ENCODE measurements at places on chromosomes 1 and 21.

GRCh38 chr1:175525222-175525621 lies 218.2 kb downstream of the TNR start:
- DNase-seq = no peak

DNA sequence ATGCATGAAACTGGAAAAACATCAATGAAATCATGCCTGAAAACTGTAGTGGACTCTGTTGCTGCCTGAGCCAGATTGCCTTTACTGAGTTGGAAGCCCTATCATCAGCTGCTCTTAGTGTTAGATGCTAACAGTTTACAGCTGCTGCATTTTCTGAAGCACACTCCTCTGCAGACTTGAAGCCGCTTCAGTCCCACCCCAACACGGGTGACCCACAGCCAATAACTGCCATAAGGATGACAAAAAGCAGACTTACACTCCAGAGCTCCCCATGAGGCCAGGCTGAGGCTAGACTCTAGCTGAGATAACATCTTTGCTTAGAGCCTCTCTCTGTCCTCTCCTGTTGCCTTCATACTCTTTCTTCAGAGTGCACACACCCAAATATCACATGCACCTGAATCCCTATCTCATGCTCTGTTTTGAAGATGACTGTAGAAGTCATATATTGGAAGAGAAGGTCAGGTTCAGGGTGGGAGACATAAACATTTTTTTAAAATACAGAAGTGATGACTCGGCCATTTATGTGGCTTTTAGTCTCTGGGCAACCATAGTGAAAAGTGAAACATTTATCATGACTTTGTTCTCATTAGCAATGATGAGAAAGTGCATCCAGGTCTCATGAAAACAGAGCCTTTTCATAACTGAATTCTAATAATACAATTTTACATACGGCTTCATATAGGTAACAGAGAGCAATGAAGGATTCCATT lies 161.0 kb downstream of the KCNK2 start:
- DNase-seq = no peak

- DNase-seq = peak; percentile 92
These were observed 362 bp upstream of the DYNLT4 start for GRCh38 chr1:44807364-44808062.

GRCh38 chr1:223417444-223417843 lies 24.2 kb downstream of the CCDC185 start:
- no peak for DNase-seq

DNA sequence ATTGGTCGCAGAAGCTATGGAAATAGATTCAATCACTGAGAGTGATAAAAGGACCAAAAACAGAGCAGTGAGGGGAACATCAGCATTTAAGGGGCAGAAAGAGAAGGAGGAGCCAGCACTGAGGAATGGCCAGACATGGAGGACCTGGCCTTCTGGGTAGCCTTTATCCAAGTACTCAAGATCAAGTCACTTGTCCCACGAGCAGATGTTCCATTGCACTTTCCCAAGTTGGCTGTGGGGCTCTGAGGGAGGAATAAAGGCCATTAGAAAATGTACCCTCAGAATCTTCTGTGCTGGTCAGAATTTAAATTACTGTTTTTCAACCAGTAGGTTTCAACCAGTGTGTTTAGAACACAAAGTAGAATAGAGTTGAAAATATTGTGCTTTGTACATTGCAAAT lies 55.3 kb downstream of the GIPC2 start:
- DNase-seq = no peak

DNA sequence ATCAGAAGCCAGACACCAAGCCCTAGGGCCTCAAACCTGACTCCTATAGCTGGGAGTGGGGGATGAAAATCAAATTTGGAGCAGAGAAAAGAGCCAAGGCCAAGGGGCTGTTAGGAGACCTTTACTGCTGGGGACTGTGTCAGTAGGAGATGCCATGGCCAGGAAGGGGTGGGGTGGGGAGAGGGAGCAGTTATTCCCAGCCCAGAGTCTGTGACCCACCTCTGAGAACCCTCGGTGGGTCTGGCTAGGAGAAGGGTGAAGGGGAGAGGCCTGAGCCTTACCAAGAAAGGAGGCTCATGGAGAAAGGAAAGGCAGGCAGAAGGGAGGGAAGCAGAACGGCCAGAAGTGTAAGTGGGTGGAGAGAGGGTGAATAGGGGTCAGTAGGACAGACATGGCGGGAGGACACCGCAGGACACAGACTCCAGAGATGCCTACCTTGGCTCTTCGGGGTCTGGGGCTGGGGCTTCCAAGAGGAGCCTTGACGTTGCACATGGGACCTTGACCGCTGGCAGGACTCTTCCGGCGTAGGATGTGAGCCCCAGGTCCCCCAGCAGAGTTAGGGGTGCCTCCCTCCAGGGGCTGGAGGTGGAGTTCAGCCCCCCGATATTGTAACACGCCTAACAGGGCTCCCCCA lies 1.2 kb downstream of the ADAMTS4 start:
- DNase-seq = no peak

DNA sequence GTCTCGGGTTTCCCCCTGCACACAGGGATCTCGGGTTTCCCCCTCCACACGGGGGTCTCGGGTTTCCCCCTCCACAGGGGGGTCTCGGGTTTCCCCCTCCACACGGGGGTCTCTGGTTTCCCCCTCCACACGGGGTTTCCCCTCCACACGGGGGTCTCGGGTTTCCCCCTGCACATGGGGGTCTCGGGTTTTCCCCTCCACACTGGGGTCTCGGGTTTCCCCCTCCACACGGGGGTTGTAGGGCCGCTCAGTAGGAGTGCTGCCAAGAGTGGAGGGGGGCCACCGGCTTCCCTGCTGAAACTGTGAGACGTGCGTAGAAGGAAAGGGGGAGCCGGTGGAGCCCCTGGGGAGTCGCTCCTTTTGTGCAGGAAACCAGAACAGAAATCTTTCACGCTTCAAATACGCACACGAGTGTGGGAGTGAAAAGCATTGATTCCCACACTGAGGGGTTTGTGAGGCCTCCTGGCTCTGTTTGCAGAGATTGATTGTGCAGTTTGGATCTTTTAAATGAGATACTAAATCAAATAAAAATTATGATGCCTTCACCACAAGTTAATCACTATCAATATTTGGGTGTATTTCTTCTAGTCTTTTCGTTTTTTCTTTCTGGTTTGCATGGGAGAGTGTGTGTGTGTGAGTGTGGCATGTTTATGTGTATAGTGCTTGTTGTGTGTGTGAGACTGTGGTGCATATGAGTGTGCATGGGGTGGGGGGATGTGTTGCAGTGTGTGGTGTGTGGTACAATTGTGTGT lies 54.3 kb upstream of the TRAPPC10 start:
- DNase-seq = no peak

DNA sequence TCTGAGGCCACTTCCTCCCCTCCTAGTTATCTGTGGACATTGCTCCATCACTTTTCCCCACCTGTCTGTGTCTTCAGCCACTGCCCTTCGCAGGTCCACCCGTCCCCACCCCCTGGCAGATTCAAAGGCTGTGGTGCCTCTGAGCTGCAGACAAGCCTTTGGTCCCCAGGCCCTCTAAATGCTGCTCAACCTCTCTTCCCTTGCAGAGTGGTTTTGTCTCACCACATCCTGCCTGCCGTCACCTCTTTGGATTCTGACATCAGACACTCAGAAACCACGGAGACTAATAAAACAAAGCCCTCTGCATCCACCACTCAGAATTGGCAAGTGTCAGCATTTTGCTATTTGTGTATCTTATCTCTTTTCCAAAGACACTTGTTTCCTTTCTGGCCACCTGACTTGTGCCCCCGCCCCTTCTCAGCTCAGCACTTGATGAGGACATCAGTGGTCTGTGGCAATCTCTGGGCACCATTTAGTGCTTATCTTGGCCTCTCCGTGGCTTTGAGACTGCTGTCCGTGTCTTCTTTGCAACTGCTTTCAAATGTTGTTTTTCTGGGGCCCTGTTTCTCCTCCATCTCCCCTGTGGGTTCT lies 7.7 kb downstream of the CNIH3 start:
- DNase-seq = peak; percentile 40

DNA sequence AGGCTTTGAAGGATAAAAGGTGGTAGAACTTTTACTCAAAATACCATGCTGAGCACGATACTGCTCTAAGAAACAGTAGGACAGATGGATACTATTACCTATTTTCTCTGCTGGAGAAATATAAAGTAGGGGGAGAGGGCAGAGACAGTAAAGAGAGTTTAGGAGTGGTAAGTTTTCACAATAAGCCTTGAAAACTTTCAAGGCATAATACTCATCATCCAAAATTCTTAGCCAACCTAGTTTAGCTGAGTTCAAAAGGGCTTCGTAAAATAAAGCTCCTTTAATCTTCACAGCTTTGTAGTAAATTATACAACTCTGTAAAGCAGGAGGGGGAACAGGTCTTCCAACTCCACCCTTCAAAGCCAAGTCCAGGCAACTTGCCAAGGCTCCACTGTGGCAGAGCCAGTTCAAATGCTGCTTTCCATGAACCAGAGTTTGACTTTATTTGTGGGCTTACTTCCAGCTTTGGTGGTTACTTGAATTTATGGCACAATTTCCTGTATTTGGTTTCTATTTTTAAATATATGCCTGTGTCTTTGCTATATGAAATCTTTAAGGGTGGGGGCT lies 15.5 kb downstream of the TEX38 start:
- no peak for DNase-seq

DNA sequence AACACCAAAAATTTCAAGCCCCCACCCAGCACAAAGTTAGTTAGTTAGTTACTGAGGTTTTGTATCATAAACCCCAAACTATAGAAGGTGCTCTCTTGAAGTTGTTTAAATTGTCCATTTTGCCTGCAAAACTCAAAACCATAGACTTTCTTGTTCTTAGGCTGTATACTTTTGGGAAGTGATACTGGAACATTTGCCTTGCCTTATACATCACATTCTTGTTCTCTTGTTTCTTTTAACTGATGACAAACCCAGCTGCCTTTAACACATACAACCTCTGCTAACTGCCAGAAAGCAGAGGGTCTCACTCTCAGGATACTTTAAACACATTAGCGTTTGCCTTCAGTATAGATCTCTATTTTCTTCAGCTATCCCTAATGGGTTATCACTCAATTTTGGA lies 570.5 kb downstream of the MRPL39 start:
- DNase-seq = no peak

DNA sequence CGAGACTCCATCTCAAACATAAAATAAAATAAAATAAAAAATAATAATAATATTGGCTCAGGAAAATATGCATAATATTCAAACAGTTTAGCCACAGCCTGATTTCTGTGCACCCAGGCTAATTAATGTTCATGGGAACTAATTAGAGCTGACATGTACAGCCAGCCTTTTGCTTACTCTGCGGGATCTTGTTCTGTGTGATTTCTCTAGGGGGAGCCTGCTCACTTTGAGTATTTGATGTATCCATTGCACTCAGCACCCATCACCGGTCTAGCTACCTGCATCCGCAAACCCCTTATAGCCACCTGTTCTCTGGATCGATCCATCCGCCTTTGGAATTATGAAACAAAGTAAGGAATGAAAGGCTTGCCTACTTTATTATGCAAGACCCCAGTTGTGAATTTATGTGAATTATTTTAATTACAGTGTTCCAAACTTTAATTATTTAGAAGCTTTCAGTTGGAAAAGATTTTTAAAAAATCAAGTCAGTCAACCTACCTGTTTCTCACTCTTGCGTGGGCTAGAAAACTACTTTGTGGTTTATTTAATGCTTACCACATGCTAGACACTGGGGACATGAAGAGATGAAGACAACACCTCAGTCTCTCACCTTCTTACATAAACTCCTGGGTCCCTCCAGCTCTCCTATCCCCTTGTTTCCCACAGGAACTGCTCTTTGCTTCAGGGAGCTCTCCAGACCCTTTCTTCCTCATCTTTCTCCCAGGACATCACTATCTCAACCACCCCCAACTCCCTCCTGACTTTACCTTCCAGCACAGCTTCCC lies 25.4 kb downstream of the CFAP57 start:
- no peak for DNase-seq

DNA sequence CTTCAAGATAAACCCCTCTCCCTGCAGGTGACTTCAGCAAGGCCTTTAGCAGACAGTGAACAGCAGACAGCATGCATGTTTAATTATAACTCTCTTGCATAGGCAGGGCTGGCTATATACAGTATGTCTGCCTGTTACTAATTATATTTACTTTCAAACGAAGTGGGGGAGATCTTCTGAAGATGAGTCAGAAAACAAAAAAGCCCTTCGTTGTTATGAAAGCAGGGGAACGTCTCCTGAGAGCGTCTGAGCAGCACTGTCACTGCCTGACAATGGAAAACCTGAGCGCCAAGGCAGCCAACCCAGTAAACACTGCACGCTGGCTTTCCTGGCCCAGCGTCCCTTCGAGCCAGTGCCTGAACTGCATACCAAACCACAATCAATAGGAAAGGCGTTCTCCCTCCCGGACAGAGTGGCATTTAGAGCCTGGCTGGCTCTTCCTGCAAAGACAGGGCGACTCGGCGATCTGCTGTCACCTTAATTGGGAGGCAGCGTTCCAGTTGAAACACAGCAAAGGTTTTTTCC lies 54.1 kb downstream of the TOMM20 start:
- no peak for DNase-seq

- DNase-seq = no peak
These were observed 716.9 kb downstream of the ADGRL2 start for GRCh38 chr1:82517586-82517985.

DNA sequence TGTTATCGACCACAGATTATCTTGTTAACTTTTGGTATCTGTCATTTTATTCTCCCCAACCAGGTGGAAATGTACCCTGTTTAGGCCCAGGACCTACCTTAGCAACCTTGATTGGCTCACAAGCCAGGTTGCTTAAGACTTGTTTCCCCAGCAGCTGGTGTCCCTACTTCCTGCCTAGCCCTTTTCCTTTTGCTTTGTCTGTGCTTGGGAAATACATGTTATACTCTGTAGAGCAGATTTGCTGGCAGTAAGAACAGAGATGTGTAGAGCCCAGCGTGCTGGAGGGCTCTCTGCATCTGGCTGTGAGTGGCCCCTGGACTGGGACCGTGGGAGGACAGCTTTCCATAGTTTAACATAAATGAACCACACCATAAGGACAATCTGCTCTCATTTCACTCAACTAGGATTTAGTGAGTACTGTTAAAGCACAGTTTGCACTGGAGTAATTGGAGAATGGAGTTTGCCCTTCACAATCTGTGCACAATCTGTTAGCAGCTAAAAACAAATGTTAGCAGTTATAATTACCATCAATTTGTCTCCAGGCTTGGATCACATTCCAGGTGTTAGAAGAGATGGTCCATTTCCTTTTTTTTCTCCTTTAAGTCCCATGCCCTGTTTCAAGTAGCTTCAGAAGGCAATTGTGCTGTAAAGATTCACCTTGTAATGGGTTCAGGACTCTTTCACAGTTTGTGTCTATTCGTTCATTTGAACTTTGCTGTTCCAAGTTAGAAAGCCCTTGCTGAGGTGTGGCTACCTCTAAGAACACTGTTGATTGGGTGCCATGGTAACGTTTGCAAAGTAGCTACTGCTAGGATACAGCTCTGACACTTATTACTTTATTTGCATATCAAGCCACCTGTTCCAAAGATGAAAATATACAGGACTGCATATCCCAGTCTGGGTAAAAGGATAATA lies at the start of gene APOBEC4:
Gene APOBEC4, minus strand, starts transcription at position 770 of the 915 bp plus-strand sequence. CDS start 4,535 bp downstream, outside the sequence.
- no peak for DNase-seq

GRCh38 chr21:46594276-46594675 lies 10.6 kb downstream of the S100B start:
- DNase-seq = no peak
